ENCODE measurements at places on chromosomes 6 and 20. TPM values are rescaled to one million over a fixed set of nuclear protein-coding genes. Genes with fewer than 3 reads are reported as not detected.

DNA sequence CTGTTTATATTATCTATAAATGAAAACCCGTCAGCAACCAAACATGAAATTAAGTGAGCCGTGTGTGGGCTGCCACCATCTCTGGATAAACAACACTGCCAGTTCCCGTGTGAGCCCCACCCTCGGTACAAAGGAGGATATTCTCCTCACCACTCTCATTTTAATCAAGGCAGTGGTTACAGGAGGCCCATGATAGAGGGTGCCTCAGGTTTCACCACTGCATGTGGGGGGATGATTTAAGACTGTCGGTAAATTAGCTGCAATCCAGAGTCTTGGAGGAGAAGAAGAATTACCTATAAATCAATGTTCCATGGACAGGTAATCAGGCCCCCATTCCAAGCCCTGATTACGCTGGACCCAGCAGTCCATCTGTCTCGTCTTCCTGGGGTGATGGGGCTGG, 361.6 kb upstream of the SULF2 start:
- no peak for DNase-seq

RSPO3 gene
- total RNA-seq, result 3.4 TPM

SIRPA gene
- total RNA-seq, result 53.4 TPM

FAM83D gene
- 48.3 TPM for total RNA-seq

MARCKS gene
- total RNA-seq, result 114 TPM

- DNase-seq, result peak; percentile 44
Observed at GRCh38 chr6:154039231-154039842, at the start of gene OPRM1. OPRM1 (plus strand) TSS chr6:154039240; CDS start chr6:154039545, 305 bp downstream.

GRCh38 chr20:23390091-23390774, 28.3 kb downstream of the GZF1 start:
- no peak for DNase-seq

GRCh38 chr20:60341062-60341461, 382.8 kb downstream of the CDH26 start:
- DNase-seq, result peak; percentile 21

DNA sequence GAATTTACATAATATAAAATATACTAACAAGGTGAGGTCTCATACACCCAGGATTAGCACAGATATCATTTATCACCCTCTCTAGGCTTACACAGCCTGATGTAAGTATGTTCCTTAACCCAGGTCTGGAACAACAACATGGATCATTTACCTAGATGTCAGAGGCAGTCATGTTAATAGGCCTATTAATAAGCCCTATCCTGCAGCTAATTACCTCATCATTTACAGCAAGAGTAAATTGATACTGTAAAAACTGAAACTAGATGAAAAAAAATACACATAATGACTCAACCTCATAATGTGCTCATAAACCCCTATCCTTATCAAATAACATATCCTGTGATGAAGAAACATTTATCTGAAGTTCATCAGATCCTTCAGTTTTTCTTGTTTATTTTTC, 334.3 kb upstream of the MANEA start:
- no peak for DNase-seq

GRCh38 chr6:69673298-69673697, 123.5 kb downstream of the LMBRD1 start:
- no peak for DNase-seq

- no peak for DNase-seq
Observed at GRCh38 chr6:41801380-41801779, 13.9 kb downstream of the TOMM6 start.

DNA sequence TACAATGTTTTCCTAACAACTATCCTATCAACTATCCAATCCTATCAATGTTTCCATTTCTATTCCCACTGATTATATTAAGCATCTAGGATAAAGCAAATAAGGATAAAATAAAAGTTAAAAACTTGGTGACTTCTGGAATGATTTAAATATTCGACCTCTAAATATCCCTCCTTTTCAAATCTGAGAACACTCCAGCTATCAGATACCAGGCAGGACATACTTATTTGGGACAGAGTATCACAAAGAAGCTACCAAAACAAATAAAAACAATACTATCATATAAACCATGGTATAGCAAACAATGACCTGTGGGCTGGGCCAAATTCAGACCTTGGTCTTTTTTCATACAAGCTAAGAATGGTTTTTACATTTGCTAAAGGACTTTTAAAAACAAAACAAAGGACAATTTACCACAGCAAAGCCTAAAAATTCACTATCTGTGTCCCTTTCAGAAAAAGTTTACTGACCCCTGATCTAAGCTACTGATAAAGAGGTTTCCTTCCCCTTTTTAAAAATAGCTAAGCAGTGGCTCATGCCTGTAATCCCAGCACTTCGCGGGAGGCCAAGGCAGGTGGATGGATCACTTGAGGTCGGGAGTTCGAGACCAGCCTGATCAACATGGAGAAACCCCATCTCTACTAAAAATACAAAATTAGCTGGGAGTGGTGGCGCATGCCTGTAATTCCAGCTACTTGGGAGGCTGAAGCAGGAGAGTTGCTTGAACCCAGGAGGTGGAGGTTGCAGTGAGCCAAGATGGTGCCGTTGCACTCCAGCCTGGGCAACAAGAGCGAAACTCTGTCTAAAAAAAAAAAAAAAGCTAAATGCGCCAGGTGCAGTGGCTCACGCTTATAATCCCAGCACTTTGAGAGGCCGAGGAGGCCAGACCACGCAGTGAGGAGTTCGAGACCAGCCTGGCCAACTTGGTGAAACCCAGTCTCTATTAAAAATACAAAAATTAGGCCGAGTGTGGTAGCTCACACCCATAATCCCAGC, 6.0 kb downstream of the NUP153 start:
- DNase-seq, result no peak

RNF39 gene
- total RNA-seq, result 2.5 TPM

- no peak for DNase-seq
Observed at GRCh38 chr6:35082046-35082732, 59.0 kb downstream of the TCP11 start.

DNA sequence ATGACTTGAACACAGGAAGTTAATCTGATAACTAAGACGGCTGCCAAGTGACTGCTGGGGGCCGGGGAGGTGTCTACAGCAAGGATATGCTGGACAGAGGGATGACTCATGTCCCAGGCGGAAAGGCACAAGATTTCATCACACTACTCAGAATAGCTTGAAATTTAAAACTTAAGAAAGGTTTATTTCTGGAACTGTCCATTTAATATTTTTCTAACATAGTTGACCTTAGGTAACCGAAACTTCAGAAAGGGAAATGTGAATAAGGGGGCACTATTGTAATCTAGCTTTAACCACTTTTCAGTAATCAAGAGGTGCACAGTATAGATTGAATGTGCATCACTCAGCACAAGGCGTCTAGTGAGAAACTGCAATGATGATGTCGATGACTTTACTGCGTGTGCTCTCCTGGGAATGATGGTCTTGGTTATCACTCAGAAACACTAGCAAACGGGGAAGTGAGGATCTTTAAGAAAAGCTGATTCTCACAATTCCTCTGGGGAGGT, 171.5 kb downstream of the QKI start:
- no peak for DNase-seq

- DNase-seq, result no peak
Observed at GRCh38 chr6:6224933-6225486, 95.5 kb downstream of the F13A1 start.

FAM209B gene
- total RNA-seq, result 0.32 TPM

CGA gene
- not detected for total RNA-seq

DNA sequence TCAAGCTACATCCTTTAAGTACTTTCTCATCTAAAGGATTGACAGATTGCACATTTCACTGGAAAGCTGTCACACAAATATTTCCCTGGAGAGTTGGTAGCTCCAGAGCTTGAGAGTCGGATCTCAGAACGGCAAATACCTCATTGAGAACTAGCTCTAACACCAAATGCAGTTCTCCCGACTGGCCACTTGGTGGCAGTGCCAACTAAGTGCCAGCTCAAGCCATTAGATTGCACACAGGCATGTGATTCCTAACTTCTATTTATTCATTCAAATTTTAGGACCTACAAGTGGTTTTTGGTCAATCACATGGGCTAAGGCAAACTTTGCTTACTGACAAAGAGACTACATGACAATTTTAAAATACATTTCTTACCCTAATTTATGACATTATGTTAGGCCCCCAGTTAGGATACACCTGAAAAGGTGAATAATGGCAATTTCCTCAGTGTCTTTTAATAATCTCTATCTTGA, 7.9 kb upstream of the MCHR2 start:
- peak; percentile 16 for DNase-seq

DNA sequence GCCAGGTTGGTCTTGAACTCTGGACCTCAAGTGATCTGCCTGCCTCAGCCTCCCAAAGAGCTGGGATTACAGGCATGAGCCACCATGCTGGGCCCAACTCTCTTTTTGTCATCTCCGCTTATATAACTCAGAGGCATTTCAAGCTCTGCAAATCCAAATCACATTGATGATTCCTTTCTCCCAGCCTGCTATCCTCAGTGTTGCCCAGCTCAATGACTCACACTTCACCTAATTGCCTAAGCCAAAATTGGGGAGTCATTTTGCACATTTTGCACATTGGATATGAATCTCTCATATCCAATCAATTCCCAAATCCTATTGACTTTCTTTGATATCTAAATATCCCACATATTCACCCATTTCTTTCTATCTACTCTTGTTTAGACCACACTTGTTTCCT, 3.9 kb downstream of the UTRN start:
- no peak for DNase-seq

ME1 gene
- 30.2 TPM for total RNA-seq

DNA sequence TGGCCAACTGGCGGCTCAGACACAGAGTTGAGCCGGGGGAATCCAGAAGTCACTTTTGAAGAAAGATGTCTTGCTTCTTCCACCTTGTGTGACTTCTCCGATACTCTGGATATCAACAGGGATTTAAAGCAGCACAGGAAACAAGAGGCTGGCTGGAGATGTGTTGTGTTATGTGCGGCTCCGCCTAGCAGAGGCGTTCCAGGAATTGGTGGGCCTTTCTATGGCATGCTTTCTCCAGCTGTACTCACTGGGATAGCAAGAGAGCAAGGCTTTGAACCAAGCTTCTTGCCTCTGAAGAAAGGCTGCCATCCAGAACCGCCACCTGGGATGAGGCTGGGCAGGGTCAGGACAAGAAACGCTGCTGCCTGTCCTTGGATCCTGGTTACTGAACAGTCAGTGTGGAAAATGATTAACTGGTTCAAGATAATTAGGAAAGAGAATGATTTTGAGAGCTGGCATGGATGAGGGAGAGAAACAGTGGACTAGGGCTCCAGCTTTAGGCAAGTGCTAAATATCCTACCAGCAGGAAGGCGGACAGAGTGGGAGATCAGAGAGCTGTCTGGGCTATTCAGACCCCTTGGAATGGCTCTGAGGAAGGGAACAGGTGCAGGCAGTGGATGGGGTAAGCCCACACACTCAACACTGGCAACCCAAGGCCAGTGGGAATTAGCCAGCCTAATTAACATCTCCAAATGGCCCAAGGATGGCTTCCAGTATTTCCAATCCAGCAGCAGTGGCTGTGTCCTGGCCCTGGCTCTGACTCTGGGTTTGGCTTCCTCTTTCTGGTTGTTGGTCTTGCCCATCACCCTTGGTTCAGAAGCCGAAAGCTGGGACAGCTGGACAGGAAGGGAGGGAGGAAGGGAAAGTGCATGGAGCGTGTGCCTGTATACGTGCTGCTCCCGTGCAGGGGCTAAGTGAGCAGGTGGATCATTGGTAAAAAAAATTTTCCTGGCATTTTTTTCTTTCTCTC, 31.9 kb downstream of the INSM1 start:
- peak; percentile 26 for DNase-seq

DNA sequence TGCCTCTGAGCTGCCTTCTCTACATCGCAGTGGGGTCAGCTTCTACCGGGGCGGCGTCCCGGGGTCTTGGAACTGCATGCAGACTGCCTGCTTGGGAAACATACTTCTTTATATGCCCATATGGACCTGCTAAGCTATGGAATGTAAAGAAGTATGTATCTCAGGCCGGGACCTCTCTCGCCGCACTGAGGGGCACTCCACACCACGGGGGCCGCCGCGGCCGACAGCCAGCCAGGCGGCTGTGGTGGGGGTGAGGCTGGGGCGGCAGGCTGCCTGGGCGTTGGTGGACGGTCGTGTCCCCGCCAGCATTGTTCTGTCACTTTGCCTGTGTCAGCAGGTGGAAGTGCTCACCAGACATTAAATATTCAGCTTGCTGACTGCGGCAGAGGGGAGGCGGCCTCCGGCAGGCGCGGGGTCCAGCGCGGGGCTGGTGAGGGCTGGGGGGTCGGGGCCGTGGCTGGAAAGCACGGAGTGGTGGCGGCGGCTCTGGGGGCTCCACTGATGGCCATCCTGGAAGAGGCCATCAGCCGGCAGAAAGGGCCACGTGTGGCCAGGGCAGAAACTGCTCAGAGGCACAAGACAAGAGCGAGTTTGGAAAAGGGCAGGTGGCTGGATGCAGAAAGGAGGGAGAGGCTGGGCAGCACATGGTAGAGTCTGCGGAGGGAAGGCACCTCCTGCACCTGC, 78.6 kb upstream of the GATA5 start:
- no peak for DNase-seq

DNA sequence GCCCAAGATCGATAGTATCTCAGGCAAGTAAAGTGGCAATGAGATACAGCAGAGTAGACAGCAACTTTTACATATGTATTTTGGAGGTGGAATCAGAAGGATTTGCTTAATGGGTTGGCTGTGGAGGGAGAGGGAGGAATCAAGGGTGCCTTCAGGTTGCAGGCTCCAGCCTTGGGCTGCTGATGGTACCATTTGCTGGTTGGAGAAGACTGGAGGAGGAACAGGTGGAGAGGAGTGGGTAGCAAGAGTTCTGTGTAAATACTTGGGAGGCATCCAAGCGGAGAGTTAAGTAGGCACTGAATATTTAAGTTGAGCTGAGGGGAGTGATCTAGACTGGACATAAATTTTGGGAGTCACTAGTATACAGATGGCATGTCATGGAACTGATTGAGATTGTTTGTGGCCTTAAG, 5.2 kb downstream of the BICRAL start:
- no peak for DNase-seq

DNA sequence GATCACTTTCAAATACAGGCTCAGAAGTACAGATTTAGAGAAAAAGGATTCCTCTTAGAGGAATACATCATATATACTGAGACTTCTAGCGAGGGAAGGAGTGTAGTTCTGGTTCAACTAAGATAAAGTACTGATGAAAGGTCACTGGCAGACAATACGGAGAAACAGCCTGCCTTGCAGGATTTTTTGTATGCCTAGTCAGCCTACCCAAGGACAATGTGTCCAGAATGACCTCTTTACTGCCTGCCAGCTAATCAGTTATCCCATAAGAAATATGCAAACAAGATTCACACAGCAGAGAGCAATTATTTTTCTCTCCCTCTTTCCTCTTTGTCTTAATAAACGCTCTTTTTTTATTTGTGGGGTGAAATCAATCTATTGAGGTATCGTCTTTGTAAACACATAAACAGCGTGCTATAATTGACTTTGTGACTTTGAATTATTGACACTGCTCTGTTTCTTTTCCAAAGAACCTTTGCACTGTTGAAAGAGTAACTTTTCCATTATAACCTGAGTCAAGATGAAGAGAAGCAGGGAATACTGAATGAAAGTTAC, 1.4 kb upstream of the TSPYL4 start:
- no peak for DNase-seq

- DNase-seq, result no peak
Observed at GRCh38 chr6:119974430-119975159, 625.0 kb upstream of the MAN1A1 start.

DNA sequence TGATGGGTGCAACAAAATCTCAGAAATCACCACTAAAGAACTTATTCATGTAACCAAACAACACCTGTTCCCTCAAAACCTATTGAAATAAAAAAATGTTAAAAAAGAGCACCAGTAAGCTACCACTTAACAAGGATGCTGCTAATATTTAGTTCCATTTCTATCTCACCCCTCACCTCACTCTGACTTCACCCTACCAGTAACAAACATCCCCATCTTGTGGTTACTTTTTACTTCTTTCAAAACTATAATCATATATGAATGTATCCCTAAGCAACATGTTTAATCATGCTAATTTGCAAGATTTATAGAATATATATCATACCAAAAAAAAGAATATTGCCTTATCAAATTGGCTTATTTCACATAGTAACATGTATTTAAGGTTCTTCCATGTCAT, 27.4 kb upstream of the SLC24A3 start:
- DNase-seq, result no peak
